ENCODE measurements at places on chromosomes 1 and 21. TPM values are rescaled to one million over a fixed set of nuclear protein-coding genes. Genes with fewer than 3 reads are reported as not detected.

SSR2 gene
- total RNA-seq, result 257 TPM

HJV gene
- not detected for total RNA-seq

RABGGTB gene
- total RNA-seq, result 76.0 TPM

- no peak for DNase-seq
These were observed 319.4 kb upstream of the ST6GALNAC5 start for GRCh38 chr1:76547916-76548315.

DNA sequence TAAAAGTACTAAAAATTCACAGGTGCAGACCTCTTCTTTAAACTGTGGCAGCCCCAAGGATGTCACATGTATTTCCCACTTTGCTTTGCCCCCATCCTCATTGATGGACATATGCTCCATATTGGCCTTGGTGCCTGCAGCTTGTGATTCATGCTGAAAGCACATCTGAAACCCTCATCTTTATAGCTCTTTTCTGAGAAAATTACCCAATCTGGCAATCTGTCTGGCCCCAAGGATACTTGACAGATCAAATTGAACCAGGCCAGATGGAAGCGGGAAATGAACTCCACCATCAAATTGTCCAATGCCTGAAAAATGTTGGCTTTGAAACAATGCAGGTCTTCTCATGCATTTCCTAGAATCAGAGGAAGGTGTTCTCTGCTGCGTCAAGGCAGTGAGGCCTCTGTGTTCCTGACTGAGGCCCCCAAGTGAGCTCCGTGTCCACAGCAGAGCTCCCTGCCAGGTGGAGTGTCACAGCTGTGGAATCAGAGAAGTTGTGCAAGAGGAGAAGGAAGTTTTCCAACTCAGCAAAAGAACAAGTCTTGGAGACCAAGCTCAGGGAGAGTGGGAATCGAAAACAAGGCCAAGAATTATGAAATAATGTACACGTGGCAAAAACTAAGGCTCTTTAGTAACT is 323.7 kb downstream of the PLPP3 start:
- DNase-seq, result no peak
